ENCODE measurements at places on chromosomes 1 and 21. TPM values are rescaled to one million over a fixed set of nuclear protein-coding genes. Genes with fewer than 3 reads are reported as not detected.

- no peak for DNase-seq
These were observed 108.9 kb downstream of the CAPN8 start for GRCh38 chr1:223556414-223557129.

Gene IFI6
- total RNA-seq: 132 TPM

DNA sequence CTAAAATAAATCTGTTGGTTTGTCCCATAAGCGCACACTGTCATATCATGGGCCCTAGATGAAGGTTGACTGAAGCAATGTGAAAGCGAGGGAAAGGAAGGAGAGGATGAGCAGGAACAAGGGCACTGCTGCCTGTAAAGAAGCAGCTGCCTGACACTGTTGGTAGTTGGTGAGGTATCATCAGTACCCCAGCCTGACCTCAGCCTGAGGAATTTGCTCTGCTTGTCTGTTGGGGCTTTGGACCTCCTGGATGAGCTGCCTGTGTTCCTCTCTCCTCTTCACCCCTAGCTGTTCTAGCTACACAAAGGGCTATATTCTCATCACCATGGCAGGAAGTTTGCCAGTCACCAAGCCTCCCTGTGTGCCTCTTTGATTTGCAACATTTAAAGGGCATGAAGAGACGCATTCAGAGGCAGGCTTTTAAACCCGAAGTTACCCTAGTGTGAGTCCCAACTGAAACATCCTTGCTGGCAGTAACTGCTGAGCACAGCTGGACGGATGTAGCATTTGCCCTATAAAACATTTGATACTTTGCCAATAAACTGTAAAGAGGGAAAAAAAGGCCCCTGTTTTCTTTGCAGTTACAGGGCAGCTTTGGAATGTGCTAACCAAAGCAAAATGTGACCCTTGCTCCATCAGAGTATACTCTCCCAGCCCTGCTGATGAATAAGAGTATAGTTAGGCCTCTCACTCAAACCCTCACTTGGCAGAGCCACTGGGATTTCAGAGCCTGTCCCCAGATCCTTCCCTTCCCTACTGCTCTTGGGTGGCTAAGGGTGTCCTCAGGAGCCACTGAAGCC lies 22.2 kb upstream of the SPATA6 start:
- DNase-seq: peak; percentile 96

GRCh38 chr1:200351826-200352549 lies 57.8 kb downstream of the ZNF281 start:
- peak; percentile 95 for DNase-seq

DNA sequence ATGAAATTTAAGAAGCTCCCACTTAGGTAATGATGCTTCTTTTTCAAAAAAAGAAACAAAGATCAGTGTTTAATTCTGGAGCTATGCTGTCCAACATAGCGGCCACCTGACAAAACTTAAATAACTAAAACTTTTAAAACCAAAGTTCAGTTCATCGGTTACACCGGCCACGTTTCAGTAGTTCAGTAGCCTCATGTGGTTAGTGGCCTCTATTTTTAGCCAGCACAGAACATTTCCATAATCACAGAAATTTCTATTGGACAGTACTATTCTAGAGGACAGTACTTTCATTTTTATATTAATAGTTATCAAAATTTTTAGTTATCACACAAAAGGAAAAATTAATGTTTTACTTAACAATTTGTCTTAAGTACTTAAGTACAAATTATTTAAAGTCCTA lies 141.0 kb downstream of the USP25 start:
- no peak for DNase-seq

GRCh38 chr21:36663033-36663855 lies 35.7 kb upstream of the SIM2 start:
- peak; percentile 4 for DNase-seq

Gene SH3BGR
- total RNA-seq: 15.2 TPM

- no peak for DNase-seq
These were observed 57.6 kb downstream of the SIM2 start for GRCh38 chr21:36756527-36756926.

GRCh38 chr1:246971090-246971721 lies 36.7 kb downstream of the ZNF695 start:
- no peak for DNase-seq

GRCh38 chr1:156389311-156389710 lies 20.3 kb downstream of the RHBG start:
- DNase-seq: no peak

Gene OR2G6
- total RNA-seq: 2.2 TPM

DNA sequence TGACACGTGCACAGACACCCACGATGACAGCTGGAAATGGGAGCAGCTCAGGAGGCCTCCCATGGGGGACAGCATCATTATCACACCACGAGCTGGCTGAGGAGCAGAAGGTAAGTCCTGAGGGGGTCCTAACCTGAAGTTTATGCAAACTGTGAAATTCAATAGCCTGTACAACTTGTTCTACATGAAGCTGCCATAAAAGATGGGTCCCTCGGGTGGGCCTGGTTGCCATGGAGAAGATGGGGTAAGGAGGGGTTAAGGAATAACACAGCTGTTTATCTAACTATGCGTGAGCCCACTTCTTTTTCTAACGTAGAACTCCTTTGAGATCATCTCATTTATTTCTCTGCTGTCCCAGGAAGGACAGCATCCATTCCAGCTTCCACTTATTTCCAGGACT lies 163.4 kb upstream of the CD34 start:
- DNase-seq: no peak

Gene C1orf116
- 2.2 TPM for total RNA-seq

Gene C1orf53
- total RNA-seq: 12.0 TPM

Gene ERRFI1
- total RNA-seq: 81.6 TPM

DNA sequence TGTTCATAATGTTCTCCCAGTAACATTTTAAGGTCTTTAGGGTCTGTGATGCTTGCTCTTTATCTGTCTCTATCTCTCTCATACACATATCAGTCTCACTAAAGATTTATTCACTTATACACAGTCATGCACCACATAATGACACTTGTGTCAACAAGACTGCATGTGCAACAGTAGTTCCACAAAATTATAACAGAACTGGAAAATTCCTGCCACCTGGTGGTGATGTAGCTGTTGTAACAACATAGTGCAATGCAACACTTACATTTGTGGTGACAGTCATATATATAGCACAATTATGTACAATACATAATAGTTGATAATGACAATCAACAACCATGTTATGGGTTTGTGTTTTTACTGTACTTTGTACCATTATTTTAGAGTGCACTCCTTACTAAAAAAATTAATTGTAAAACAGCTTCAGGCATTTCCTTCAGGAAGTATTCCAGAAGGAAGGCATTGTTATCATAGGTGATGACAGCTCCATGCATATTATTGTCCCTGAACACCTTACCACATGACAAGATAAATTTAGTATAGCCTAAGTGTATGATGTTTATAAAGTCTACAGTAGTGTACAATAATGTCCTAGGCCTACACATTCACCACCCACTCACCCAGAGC lies 8.1 kb downstream of the TDRD5 start:
- peak; percentile 4 for DNase-seq

DNA sequence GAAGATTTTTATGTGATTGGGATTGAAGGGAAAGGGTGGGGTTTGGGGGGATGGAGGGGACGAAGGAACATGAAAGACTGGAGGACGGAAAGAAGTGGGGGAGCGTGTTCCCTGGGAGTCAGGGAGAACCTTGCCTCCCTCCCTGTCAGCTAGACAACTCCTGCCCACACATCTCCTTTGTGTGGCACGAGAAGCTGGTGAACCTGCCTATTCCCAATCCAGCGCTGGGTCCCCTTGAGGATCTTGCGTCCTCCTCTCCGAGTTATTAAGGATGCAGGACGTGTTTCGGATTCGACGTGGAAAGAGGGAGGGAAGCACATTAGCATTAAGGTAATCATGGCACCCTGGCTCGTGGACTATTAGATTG lies 1.4 kb downstream of the LRRC7 start:
- no peak for DNase-seq

DNA sequence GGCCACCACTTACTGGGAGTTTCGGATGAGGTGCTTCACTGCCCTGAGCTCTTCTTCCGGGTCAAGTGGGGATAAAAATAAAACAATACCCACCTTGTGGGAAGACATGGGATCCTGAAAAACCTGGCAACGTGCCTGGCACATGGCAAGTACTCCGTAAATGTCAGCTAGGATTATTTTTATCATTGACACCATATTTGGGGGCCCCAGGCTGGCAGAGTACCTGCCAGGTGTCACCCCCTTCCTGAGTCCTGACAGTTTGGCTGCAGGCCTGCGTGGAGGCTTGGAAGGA lies 9.2 kb upstream of the EPHA2 start:
- no peak for DNase-seq

DNA sequence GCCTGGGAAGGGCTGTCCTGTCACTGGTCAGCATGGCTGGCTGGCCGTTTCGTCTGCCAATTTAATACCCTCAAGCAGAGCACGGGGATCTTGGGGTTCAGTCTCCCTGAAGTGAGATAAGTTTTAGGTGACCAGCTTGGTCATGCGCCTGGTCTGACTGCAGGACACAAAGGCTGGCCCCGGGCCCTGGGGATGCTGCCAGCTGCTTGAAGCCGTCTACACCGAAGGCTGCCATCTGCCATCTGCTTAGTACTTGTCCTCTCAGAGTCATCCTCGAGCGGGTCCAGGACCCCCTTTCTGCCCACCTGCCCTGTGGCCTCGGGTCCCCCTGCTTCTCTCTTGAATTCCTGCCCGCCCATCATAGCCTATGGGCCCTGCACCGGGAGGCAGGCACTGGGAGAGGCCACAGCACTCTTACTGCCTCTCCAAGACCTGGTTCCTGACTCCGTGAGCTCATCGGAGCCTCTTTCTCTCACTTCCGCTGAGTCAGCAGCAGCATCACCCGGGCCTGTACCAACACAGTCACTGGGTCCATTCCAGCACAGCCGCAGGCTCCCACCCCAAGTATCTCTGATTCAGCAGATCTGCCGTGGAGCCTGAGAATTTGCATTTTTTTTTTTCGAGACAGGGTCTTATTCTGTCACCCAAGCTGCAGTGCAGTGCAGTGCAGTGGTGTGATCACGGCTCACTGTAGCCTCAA lies 7.0 kb downstream of the FBLIM1 start:
- peak; percentile 65 for DNase-seq

Gene NBPF9
- total RNA-seq: 16.4 TPM

DNA sequence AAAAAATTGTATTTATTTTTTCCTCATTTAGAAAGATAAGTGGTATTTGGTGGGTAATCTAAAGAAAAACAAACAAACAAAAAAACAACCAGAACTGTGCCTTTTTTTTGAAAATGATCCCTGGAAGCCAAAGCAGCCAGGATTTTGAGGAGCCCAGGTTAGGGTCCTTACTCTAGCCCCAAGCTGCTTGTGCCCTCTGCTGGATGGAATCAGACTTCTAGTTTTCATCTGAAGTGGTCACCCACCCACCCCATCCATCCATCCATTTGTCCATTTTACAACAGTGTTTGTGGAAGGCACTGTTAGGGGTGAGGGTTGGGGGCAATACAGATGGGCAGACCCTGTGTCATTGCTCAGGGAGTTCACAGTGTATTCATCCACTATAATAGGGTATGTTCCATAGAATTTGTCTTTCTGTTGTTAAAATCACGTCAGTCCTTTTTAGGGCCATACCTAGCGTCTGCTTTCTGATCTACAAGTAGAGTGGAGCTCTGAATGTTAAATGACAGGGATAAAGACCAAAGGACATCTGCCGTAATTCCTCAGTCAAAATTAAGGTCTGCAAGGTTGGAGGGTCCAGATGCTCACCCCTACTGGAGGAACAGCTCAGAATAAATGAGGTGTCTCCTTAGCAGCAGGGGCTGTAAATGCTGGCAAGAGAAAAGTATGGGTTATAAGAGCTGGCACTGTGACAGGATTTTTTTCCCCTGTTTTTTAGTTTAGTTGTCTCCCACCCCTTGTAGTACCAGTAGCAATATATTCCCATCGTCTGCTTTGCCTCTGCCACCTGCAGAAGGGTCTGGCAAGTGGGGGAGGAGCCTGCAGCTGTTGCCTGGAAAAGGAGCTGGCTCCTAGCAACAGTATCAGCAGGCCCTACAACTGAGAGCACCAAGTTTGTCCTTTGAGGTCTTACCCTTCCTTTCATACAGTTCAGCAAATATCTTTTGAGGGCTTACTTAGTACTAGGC lies 3.2 kb downstream of the LRRC42 start:
- peak; percentile 35 for DNase-seq

DNA sequence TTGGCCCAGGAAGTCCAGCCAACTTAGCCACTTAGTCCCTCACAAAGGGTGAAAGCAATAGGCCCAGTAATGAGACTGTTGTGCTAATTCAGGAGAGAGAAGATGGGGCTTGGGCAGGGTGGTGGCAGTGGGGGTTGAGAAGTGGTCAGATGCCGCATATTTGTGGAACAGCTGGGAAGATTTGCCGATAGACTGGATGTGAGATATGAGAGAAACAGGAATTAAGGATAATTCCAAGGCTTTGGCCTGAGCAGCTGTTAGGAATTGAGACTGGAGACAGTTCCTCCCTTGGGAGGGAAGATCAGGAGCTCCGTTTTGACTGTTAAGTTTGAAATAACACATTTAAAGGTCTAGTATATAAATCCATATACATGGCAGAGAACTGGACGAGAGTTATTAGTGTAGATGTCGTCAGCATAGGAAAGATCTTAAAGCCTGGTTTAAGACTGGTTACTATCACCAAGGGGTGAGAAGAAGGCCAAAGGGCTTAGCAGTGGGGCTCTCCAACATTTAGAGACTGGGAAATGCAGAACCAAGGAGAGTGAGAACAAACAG lies 323.7 kb upstream of the FAM78B start:
- DNase-seq: peak; percentile 92

Gene OR2L8
- not detected for total RNA-seq

GRCh38 chr1:64302971-64303370 lies 99.5 kb downstream of the UBE2U start:
- DNase-seq: no peak

DNA sequence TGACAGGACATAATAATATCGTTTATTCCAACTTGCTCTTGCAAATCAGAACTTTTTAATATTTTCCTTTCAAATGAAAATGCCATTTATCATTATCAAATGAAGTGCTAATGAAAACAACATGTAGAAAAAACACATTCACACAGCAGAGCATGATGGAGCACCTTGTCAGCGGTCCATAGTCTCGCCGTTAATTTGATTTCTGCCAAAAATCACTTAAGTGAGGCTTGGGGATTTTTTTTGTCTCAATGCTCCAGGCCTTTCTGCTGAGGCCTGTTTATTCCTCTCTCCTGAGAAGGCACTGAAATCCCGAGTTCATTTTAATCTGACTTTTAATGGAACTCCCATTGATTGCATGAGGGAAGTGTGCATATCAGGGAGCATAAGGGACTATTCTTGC lies 122.5 kb downstream of the ELAVL4 start:
- DNase-seq: no peak

DNA sequence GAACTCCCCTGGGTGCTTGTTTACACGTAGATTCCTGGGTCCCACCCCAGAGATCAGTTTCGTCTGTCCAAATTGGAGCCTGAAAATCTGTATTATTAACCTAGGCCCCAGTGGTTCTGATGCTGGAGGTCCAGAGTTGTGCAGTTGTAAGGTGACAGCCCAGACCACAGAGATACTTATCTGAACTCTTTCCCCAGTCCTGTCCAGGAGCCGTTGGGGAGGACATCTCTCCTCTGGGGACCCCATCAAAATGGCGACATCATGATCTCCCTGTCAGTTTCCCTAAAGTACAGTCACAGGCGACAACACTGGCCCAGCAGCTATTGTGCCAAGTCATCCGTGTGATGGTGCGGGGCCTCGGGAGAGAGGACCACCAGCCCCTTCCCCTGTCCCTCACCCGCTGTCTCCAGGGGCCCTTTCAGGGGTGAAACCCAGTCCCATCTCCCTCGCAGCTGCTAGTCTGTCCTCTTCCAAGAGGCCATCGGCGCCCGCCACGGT lies 749 bp upstream of the EFHD2 start:
- no peak for DNase-seq

GRCh38 chr1:80293818-80294217 lies 1287.3 kb upstream of the ADGRL4 start:
- DNase-seq: no peak

Measured in umbilical cord (tissue), 2 donors.